Right hindlimb (tissue), 1 donor: ENCODE measurements at places on chromosomes 2 and 18.

DNA sequence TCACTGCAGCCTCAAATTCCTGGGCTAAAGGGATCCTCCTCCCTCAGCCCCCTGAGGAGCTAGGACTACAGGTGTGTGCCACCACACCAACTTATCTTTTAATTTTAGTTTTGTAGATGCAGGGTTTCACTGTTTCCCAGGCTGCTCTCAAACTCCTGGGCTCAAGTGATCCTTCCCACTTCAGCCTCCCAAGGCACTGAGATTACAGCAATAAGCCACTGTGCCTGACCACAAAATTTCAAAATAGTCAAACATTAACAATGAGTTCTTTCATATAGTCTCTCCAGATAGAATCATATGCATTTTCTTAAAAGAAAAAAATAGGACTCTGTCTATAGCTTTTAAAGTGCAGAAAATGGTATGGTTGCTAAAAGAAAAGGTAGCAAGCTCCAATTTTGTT lies 24.9 kb upstream of the PID1 start:
- DNase-seq: no peak

DNA sequence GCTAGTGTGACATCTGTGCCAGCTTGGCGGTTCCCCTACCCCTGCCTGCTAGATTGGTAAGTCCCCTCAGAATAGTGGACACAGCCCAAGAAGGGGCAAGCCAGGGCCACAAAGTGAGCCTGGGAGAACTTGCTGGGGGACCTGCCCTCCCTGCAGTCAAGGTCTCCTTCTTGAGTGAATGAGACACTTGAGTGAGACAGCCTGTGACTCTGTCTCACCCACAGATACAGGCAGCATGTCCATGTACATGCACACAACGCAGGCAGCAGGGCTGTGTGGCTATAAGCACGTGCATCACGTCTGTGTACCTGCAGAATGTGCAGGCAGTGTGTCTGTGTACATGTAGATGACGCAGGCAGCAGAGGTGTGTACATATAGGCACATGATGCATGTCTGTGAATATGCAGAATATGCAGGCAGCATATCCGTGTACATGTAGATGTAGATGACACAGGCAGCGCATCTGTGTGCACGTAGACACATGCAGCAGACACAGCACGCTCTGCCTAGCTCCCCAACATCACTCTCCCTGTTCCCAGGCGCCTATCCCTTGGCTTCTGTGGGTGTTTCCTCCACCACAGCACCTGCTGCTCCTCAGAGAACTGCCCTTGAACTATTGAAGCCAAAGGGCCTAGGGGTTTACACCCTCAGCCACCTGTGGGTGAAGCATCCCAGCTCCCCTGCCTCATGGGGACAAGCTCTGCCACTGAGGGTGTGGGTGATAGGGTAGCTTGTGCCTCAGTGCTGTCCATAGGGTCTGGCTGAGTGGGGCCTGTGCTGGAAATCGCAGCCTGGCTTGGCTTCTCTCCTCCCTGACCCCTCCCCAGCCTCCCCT lies 147.2 kb upstream of the TWIST2 start:
- DNase-seq: no peak

DNA sequence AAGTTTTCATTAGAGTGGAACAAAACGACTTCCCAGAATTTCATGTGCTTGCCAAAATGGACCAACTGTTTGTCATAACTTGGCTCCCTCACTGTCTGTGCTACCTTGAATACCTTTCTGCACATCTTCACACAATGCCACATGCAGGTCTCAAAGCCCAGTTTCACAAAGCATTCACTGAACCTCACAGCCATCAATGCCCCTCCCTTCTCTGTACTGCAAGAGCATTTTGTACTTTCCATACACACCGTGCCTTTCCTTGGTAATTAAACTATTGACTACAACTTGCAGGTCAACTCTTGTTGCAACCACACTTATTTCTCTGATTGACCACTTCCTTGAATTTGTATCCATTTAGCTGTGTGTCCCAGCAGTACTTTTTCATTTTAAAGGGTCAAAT lies 50.5 kb downstream of the PAX3 start:
- no peak for DNase-seq

GRCh38 chr2:188176620-188177019 lies 115.1 kb upstream of the GULP1 start:
- no peak for DNase-seq

DNA sequence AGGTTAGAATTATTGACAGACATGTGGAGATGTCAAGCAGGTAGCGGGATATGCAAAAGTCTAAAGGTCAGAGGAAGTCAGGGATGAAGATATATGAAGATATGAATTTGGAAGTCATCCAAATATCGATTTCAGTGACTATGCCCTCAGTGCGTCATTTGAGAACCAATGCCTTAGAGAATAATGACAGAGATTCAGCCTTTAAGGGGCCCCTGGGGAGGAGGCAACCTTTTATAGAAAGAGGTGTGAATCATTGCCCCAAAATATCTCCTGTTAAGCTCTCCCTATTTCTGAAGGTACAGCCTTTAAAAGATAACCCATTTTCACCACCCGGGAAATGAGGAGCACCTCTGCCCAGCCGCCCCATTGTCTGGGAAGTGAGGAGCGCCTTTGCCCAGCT lies 223.4 kb downstream of the NCKAP5 start:
- DNase-seq: no peak

DNA sequence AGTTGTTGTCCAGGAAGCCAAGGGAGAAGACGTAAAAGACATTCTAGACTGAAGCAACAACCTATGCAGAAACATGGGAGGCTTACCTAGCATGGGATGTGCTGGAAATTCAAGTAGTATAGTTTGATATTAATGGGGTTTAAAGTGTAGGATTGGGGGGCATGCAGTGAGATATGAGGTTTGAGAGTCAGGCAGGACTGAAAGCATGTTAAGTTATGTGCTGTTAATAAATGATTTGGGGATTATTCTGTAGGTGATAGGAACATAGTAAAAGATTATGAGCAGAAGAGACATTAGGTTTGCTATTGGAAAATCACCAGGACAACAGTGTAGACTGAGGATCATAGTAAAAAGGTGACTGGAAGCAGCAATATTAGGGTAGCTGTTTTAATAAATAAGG lies 3.2 kb downstream of the EHBP1 start:
- DNase-seq: no peak

GRCh38 chr2:49914281-49914680 lies 760.0 kb upstream of the FSHR start:
- no peak for DNase-seq

GRCh38 chr2:165953306-165953654 lies 296 bp downstream of the TTC21B start:
- DNase-seq: no peak

DNA sequence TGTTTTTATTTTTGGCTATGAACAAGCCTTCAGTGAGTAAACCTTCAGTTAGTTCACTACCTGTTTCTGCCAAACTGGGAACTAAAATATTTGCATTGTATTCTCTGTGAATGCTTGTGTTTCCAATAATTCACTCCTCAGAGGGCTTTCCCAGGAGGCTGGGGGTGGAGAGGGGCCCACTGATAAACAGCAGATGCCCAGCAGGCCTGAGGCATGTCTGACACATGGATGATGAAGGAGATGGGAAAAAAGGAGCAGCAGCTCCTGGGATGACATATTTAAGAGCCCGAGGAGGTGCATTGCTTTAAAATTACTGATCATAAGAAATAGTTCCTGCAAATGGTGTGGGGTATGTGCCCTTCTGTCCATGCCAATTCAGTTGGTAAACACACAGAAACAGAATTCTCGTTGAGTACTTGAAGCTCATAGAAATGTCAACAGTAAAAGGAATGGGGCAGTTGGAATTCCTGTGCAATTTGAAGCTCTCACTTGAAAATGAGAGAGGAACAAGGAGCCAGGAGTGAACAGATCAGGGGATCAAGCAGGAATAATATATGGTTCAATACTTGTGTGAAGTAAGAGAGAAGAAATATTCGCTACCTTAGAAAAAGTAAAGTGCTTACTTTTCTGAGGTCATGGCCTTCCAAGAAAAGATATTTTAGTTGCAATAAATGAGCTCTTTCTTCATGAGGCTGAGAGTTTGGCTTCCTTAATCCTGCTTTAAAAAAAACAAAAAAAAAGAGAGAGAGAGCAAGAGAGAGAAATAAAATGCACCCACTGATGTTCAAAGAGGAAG lies 22.0 kb upstream of the HNMT start:
- no peak for DNase-seq

DNA sequence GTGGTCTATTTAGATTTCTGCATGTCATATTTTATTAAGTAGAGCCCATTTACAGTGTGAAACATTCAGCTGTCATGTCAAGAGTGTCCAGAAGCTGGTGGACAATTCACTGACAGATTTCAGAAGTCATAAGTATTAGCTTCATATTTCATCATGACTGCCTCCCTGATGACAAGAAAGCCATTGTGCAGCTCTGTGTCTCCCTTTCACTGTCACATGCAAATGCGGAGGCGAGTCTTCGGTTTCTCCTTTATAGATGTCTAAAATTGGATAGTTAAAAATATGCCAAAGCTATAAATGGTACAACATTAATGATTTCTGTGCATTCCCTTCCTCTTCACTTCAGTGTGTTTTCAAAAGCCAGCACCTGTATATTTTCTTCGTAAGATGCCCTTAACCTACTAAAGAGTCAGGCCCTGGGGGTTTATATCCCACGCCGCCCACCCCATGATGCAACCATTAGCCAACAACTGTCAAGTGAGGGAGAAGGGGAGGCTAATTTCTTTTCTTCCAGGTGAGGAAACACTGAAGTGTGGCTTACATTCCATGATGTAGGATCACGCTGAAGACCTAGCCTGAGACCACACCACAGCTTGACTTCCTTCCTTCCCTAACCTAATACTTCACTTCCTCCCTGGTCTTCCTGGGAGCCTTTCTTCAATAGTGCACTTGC lies 99.6 kb upstream of the DDX18 start:
- DNase-seq: no peak
